ENCODE measurements at places on chromosomes 3 and 15.
A peak's percentile ranks its signal among the peaks of the same experiment; 100 is the strongest.

DNA sequence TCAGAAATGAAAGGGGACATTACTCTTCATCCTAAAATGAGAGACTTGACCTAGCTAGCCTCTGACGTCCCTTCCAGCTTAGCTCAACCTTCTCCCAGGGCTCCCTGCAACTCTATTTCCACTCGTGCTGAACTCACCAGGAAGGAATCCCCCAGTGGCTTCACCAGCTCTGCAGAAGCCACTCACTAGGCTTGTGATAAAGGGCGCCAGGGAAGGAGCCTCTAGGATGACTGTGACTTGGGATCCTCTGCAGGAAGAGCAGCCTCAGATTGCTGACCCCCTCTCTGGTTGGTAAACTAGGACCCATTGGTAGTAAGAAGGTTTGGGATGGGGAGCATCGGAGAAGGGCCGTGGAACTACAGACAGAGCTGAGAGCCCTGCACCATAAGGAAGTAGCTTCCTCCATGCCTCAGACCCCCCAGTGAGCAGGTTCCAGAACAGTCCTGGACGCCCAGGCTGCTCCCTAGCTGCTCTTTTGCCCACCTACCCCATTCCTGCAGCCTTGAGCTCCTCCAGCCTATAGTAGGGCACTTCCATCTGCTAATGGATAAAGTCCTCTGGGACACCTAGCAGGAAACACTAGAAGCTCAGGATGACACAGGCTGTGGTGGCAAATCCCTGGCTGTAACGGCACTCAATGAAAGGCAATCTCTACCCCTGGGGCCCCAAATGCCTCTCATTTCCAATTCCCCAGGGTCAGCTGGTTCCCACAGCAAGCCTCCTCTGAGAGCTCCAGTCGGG, 26.0 kb downstream of the PLA2G4F start:
- no peak for DNase-seq

- DNase-seq, result peak; percentile 52
Measured at GRCh38 chr15:69031013-69032001, 16.8 kb downstream of the NOX5 start.

- no peak for DNase-seq
Measured at GRCh38 chr15:35557544-35557943, 11.6 kb upstream of the DPH6 start.

- peak; percentile 25 for DNase-seq
Measured at GRCh38 chr3:29949940-29950616, 656.3 kb upstream of the TGFBR2 start.

DNA sequence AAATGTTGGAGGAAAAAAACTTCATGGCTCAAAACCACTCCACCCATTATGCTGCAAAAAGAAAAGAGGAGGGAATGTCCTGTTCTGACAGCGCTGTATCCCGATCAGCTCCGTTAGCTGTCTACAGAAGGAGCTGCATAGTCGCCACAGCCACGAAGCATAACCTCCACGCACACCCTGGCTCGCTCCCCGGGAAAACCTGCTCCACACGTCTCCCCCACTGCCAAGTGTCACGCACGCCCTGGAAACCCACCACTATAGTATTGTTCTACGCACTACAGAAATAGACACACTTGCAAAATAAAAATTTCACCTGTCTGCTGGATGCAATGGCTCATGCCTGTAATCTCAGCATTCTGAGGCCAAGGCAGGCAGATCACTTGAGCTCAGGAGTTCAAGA, 55.8 kb downstream of the TBC1D2B start:
- no peak for DNase-seq
